Esophagus muscularis mucosa (tissue), 4 donors: ENCODE measurements at places on chromosomes 12 and 14.

DNA sequence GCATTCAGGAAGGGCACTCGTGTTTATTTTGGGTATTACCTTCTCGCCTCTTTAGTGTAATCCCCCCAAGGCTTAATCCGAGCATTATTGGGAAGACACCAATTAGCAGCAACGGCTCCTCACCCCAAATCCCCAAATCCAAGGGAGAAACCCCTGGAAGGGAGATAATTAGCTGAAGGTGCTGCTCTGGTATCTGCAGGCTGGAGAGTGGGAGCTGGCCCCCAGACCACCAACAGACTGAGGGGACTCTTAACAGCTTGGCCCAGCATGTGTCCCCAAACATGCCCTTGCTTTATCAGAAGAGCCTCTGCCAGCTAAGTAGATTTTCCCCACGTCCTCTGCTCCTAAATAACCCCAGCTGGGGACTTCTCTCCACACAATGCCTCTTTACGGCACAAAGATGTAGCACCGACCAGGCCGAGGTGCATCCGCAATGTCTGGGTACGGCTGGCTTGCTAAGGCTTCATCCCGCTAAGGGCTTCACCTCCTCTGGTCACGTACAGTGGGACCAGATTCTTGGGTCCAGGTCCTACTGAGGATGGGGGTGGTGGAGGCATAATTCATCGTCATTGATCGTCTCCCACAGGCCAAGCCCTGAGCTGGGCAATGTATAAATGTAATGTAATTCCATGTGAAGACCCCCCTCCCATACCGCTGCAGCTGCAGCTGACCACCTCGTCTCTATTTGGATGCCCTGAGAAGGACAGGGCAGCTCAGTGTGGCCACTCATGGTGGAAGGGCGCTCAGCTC lies 123.7 kb upstream of the GSC start:
- no peaks in the 10 kb centered on the region for H3K27me3 ChIP-seq
- H3K4me3 ChIP-seq = no peak overlapping the region
- no peak for DNase-seq
- no peaks in the 10 kb centered on the region for H3K36me3 ChIP-seq
- H3K27ac ChIP-seq = no peak overlapping the region

DNA sequence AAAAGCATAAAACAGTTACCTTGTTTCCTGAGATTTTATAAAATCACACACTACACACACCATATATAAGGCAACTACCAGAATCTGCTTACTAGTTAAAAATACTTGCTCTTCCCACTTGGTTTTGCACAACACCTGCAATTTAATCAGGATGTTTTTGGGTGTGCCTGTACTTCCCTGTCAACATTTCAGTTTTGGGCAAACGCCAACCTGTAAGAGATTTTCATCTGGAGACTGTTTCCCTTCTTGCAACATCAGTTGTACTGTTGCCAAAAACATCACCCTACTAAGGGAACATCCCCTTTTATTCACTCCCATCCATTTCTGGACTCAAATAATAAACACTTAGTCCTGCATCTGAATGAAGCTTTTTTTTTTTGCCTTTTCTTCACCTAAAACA lies 172.3 kb downstream of the DUSP6 start:
- no peaks in the 10 kb centered on the region for H3K27me3 ChIP-seq
- H3K27ac ChIP-seq = no peak overlapping the region
- H3K4me3 ChIP-seq = no peak overlapping the region
- DNase-seq = no peak
- H3K36me3 ChIP-seq = no peaks in the 10 kb centered on the region
- peaks cover 20% of the 10 kb centered on the region for H3K4me1 ChIP-seq

- no peak for DNase-seq
- peaks cover 62% of the 10 kb centered on the region for H3K4me1 ChIP-seq
- peak overlapping the region; percentile 54 for H3K4me3 ChIP-seq
- H3K27me3 ChIP-seq = no peaks in the 10 kb centered on the region
- H3K27ac ChIP-seq = peak overlapping the region; percentile 92
These were observed 5.9 kb downstream of the GPR84 start for GRCh38 chr12:54358191-54358944.

DNA sequence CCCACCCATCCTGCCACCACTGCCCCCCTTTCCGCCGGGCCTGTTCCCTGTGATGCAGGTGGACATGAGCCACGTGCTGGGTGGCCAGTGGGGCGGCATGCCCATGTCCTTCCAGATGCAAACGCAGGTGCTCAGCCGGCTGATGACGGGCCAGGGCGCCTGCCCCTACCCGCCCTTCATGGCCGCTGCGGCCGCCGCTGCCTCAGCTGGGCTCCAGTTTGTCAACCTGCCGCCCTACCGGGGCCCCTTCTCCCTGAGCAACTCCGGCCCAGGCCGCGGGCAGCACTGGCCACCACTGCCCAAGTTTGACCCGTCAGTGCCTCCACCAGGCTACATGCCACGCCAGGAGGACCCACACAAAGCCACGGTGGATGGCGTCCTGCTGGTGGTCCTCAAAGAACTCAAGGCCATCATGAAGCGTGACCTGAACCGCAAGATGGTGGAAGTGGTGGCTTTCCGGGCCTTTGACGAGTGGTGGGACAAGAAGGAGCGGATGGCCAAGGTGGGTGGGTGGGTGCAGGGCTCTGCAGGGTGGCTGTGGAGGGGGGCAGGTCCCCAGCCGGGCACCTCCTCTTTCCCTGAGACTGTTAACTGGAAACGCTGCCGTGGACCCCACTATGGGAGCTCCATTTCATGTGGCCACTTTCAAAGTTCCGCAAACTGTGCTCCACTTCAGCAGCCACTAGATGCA lies 10.8 kb downstream of the SETD1B start:
- H3K4me1 ChIP-seq = peaks cover 49% of the 10 kb centered on the region
- H3K27ac ChIP-seq = no peak overlapping the region
- H3K27me3 ChIP-seq = no peaks in the 10 kb centered on the region
- DNase-seq = no peak
- H3K4me3 ChIP-seq = no peak overlapping the region

- H3K27ac ChIP-seq = no peak overlapping the region
- H3K4me1 ChIP-seq = no peaks in the 10 kb centered on the region
- no peak overlapping the region for H3K4me3 ChIP-seq
- H3K36me3 ChIP-seq = no peaks in the 10 kb centered on the region
- DNase-seq = no peak
These were observed 14.8 kb upstream of the GABARAPL1 start for GRCh38 chr12:10197879-10198278.

DNA sequence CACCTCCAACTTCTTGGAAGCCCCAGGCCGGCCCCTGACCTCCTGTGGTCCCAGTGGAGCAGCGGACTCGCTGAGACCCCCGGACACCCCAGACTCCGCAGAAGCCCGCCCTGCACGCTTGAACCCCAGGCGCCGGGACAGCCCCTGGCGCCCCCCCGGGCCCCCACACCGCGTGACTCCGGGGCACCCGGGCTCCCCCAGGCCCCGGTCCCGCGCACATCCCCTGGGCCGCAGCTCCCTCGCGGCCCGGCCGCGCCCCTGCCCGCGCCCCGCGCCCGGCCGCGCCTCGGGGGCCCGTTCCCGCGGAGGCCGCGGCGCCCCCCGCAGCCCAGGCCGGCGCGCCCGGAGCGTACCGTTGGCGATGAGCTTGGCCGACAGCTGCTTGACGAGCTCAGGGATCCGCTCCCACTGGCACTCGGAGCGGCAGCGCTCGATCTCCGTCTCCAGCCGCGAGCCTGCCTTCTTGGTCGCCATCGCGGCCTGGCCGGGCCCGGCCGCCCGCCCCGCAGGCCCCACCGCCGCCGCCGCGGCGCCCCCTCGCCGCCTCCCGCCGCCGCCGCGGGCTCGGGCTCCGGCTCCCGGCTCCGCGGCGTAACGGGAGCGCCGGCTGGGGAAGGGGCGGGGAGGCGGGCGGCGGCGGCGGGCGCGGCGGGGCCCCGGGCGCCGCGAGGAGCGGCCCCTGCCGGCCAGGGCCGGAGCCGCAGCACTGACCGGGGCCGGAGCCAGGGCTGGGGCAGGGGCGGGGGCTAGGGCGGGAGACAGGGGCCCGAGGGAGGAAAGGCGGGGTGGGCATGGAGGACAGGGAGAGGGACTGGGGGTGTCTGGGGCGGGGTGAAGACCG lies at the start of gene TTC7B:
Gene TTC7B (minus strand): TSS at position 609 of the 841 bp plus-strand sequence. CDS start 135 bp downstream, at position 474.
- no peaks in the 10 kb centered on the region for H3K27me3 ChIP-seq
- H3K4me3 ChIP-seq = peak within 1 kb of the TSS; percentile 80
- no peak within 1 kb of the TSS for H3K27ac ChIP-seq

- no peak for DNase-seq
- H3K4me1 ChIP-seq = no peaks in the 10 kb centered on the region
- no peak overlapping the region for H3K4me3 ChIP-seq
- H3K27me3 ChIP-seq = no peaks in the 10 kb centered on the region
These were observed 99.2 kb downstream of the RMST start for GRCh38 chr12:97561619-97562290.

- H3K27me3 ChIP-seq = peaks cover 14% of the 10 kb centered on the region
- H3K4me3 ChIP-seq = no peak overlapping the region
- H3K4me1 ChIP-seq = peaks cover 16% of the 10 kb centered on the region
- DNase-seq = no peak
These were observed 27.6 kb downstream of the BCL11B start for GRCh38 chr14:99244367-99244901.

DNA sequence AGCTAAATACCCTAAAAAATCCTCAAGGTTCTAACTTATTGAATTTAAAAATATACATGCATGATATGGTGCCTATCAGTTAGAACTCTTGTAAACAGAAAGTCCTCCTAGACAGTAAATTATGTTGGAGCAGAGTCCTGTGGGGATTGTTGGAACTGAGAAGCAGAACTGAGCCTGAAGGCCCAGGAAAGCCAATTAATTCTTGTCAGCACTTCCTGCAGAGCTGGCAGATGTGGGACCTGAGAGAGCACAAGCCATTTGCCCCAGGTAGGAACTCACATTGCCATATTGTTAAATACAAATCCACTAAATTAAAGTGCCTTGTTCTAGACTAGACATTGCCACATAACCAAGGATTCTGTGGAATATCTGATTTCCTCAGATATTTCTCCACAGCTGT lies 117.1 kb downstream of the RTN1 start:
- no peak overlapping the region for H3K4me3 ChIP-seq
- H3K36me3 ChIP-seq = no peaks in the 10 kb centered on the region
- H3K27me3 ChIP-seq = no peaks in the 10 kb centered on the region
- no peak overlapping the region for H3K27ac ChIP-seq
- H3K4me1 ChIP-seq = no peaks in the 10 kb centered on the region

DNA sequence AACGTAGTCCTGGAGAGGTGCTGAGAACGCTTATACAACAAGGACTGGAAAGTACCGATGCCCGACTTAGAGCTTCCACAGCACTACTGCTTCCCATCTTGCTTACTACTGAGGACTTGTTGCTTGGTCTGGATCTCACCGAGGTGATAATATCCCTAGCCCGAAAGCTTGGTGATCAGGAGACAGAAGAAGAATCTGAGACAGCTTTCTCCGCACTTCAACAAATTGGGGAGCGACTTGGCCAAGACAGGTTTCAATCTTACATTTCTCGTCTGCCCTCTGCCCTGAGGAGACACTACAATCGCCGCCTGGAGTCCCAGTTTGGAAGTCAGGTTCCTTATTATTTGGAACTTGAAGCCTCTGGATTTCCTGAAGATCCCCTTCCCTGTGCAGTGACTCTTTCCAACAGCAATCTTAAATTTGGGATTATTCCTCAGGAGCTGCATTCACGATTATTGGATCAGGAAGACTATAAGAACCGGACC lies 1.1 kb downstream of the TOGARAM1 start:
- peaks cover 81% of the 10 kb centered on the region for H3K4me1 ChIP-seq
- H3K27me3 ChIP-seq = no peaks in the 10 kb centered on the region
- no peaks in the 10 kb centered on the region for H3K36me3 ChIP-seq
- peak overlapping the region; percentile 91 for H3K27ac ChIP-seq
- H3K4me3 ChIP-seq = peak overlapping the region; percentile 85
- DNase-seq = no peak

DNA sequence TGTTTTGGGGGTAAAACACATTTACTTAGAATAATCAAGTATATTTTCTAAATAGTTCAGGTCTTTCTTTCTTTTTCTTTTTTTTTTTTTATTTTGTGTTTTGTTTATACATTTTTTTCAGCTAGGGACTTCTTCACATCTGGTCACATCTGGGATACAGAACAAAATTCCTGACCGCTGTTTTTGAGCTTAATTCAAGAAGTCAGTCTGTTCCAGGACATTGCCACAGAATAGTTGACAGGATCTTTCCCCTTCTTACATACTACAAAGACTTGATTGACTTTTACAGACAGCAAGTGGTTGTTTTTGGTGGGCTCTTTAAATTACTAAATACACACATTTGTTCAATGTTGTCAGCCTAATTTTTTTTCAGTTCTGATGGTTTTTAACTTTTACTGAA lies 41.8 kb upstream of the DCN start:
- H3K27ac ChIP-seq = no peak overlapping the region
- H3K36me3 ChIP-seq = no peaks in the 10 kb centered on the region
- no peak overlapping the region for H3K4me3 ChIP-seq
- DNase-seq = no peak

DNA sequence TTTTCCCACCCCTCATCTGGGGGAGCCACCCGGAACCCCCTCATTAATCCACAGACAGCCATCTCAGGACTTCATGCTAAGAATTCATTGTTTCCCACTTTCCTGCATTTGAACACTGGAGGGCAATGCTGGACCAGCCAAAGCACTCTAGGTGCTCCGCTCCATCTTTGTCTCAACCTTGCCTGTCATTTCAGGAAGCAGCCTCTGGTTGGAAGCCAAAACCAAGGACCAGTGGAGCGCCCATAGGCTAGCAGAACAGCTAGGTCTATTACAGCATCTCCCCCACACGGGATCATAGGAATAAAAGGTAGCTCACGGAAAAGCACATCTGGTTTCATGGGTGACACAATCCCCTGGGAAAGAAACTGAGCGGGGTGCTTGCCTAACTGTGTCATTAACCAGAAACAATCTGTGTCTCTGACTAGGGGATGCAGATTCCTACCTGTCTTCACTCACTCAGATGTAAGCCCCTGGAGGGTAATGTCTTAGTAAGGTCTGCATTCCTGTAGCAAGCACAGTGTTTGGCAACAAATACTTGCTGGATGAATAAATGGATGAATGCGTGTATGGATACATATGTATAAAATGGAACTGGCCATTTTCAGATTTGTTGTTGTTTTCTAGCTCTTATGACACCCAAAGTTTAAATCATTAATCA lies 197.0 kb downstream of the DAD1 start:
- no peak overlapping the region for H3K4me3 ChIP-seq
- DNase-seq = peak; percentile 8
- H3K27me3 ChIP-seq = no peaks in the 10 kb centered on the region
- H3K27ac ChIP-seq = no peak overlapping the region

- H3K4me3 ChIP-seq = no peak overlapping the region
- peaks cover 7% of the 10 kb centered on the region for H3K4me1 ChIP-seq
- H3K27ac ChIP-seq = no peak overlapping the region
- H3K36me3 ChIP-seq = no peaks in the 10 kb centered on the region
These were observed 8.5 kb upstream of the ACTN1 start for GRCh38 chr14:68987653-68988036.

DNA sequence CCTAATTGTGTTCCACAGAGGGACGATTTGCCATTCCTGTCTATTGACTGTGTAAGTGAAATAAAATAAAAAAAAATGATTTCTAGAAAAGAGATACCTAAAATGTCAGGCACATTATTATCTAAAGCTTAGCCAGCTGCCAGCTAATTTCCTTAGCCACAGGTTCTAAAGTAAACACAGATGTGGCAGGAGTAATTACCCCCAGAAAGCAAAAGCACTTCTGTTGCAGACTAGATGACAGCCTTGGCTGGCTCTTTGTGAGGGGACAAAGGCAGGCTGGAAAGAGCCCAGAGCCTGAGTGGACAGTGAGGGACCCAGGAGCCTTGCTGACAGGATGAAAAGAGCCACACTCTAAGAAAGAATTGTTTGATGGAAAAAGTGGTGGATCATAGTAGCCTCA lies 418.1 kb downstream of the LRIG3 start:
- no peaks in the 10 kb centered on the region for H3K27me3 ChIP-seq
- no peak for DNase-seq
- no peaks in the 10 kb centered on the region for H3K4me1 ChIP-seq
- no peak overlapping the region for H3K27ac ChIP-seq

- DNase-seq = no peak
- no peaks in the 10 kb centered on the region for H3K4me1 ChIP-seq
- H3K27ac ChIP-seq = no peak overlapping the region
- no peaks in the 10 kb centered on the region for H3K36me3 ChIP-seq
- peaks cover 4% of the 10 kb centered on the region for H3K27me3 ChIP-seq
- H3K4me3 ChIP-seq = no peak overlapping the region
These were observed 118.0 kb upstream of the TMEM260 start for GRCh38 chr14:56461276-56462275.
